Stimulated activated CD8-positive, alpha-beta memory T cell treated with anti-CD3 and anti-CD28 coated beads, Interleukin-7, amount 100 ng/mL, for 1 hour (primary cell): ENCODE measurements at places on chromosomes 11 and 22.
A peak's percentile ranks its signal among the peaks of the same experiment; 100 is the strongest.

DNA sequence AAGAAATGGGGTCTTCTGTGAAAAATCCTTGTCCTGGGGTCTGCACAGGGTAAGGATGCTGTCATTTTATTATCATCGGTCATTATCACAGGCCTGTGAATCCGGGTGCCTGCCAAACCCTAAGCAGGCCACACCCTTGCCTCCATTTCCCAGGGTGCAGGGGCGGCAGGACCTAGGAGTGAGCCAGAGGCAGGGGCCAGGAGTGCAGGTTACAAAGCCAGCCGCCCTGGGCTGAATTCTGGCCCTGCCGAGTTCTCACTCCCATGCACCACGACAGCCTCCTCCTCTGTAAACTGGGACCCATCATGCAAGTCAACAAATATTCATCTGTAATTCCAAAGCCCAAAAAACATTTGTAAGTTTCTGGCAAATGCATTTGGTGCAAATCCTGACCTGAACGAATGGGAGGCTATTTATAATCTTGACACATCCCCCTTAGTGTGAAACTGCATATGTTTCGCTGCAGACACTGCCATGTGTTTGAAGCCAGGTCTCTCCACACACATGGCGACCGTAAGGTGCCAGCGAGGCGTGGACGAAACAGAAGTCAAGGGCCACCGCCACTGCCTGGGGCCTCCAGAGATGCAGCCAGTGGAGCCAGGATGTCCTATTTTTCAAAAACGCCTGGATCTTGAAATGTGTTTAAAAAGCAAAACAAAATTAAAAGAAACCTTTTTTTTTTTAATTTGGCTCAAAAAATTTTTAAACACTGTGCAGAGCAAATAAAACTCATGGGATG is 6.7 kb downstream of the CD5 start:
- DNase-seq: no peak

GRCh38 chr11:70407814-70408213 is 9.5 kb downstream of the CTTN start:
- DNase-seq: no peak

- DNase-seq: no peak
Observed at GRCh38 chr11:68479390-68479789, 18.8 kb downstream of the PPP6R3 start.

- peak; percentile 49 for DNase-seq
Observed at GRCh38 chr11:61429346-61429690, 457 bp downstream of the CPSF7 start.

- no peak for DNase-seq
Observed at GRCh38 chr11:14270690-14271542, 88.1 kb downstream of the RRAS2 start.

- DNase-seq: no peak
Observed at GRCh38 chr11:130847517-130847916, 68.8 kb downstream of the SNX19 start.
